ENCODE measurements at places on chromosomes 7 and 10.

GRCh38 chr7:93015779-93016481, 101.8 kb downstream of the SAMD9 start:
- no peak for DNase-seq

GRCh38 chr7:84513061-84513460, 318.5 kb upstream of the SEMA3A start:
- no peak for DNase-seq

GRCh38 chr7:145624618-145625017, 492.0 kb upstream of the CNTNAP2 start:
- DNase-seq, result no peak

- DNase-seq, result no peak
Measured at GRCh38 chr10:93065675-93066543, 5.3 kb downstream of the CYP26C1 start.

GRCh38 chr10:94324609-94325233, 38.0 kb downstream of the NOC3L start:
- no peak for DNase-seq

GRCh38 chr7:155721056-155721455, 76.6 kb downstream of the RBM33 start:
- DNase-seq, result no peak

- DNase-seq, result no peak
Measured at GRCh38 chr7:120421151-120421651, 148.2 kb downstream of the KCND2 start.

GRCh38 chr7:2792856-2793487, 51.1 kb downstream of the GNA12 start:
- no peak for DNase-seq

DNA sequence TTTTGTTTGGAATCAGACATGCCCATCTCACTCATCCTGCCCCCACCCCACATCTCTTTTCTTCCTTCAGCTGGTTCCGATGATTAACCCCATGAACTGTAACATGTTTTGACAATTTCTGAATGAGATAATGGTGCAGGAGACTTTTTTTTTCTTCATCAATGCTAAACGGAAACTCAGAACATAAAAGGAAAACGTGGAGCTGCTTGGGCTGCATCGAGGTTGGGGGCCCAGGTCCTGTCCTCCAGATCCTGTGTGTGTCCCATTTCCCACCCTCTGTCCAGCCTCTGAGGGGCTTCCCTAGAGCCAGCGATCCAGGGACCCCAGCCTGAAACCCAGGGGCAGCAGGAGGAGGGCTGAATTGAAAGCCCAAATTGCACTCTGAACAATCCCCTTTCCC, 263.8 kb upstream of the GRB10 start:
- no peak for DNase-seq

DNA sequence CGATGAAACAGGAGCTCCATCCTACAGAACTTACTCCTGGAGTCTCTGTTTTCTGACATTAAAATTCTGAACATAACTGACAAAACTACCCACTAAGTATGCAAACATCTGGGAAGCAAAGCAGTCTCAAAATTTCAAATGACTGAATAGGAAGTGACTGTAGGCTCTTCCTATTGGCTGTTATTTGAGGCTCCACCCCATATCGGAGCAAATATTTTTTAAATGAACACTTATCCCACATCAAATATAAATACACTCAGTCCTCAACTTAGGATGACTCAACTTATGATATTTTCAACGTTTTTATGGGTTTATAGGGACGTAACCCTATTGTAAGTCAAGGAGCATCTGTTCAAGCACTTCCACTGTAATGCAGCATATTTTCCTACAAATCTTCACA, 8.8 kb downstream of the HSPA12A start:
- DNase-seq, result no peak

DNA sequence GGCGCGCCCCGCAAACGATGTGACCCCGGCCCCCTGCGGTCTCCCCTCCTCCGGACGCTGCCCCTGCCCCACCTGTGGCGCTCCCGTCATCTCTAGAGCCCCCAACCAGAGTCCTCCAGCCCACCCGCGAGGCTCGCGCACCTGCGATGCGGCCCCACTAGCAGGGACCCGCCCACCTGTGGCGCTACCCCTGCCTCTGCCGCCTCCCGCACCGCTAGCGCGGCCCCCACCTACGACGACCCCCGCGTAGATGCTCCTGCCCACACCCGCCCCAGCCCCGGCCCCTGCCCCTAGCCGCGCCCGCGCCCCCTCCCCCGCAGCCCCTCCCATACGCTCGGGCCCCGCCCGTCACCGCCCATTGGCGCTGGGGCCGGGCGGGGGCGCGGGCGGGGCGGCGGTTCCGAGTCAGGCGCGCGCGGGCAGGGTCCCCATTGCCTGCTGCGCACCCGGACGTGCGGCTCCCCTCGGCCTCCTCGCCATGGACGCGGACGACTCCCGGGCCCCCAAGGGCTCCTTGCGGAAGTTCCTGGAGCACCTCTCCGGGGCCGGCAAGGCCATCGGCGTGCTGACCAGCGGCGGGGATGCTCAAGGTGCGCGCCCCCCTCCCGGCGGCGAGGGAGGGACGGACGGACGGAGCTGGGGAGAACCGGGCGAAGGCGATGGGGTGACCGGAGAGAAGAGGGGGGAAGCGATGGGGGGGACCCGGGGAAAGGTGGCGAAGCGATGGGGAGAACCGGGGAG, at the start of gene PFKP:
Gene PFKP (plus strand): TSS at position 431 of the 741 bp plus-strand sequence. CDS start 48 bp downstream, at position 479.
- peak; percentile 83 for DNase-seq

- DNase-seq, result no peak
Measured at GRCh38 chr10:52688899-52689298, 83.7 kb downstream of the MBL2 start.

GRCh38 chr10:559767-560047, 129.8 kb downstream of the DIP2C start:
- no peak for DNase-seq

DNA sequence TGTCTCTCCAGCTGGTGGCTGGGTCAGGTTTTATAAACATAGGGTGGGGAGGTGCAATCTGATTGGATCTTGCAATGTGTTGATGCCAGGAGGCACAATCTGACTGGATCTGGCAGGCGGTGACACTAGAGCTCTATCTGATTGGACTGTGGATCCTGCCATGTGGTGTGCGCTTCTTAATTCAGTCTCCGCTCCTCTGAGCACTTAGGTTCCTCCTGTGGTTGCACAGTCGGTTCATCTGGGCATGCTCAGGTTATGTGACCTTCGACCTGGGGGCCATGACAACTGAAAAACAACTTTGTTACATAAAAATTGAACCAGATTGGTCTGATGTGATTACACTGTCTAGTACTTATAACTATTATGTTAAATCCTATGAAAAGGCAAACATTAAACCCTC, 127.1 kb upstream of the SVIL start:
- DNase-seq, result no peak

- no peak for DNase-seq
Measured at GRCh38 chr7:36781011-36781738, 56.9 kb upstream of the AOAH start.

GRCh38 chr10:58063861-58064480, 203.7 kb downstream of the IPMK start:
- no peak for DNase-seq

DNA sequence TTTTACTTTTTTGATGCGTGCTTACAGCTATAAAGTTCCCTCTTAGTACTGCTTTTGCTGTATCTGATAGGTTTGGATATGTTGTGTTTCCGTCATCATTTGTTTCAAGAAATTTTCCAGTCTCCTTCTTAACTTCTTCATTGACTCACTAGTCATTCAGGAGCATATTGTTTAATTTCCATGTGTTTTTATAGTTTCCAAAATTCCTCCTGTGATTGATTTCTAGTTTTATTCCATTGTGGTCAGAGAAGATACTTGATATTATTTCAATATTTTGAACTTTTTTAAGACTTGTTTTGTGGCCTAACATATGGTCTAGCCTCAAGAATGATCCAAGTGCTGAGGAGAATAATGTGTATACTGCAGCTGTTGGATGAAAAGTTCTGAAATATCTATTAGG, 75.5 kb upstream of the CREB5 start:
- DNase-seq, result no peak

DNA sequence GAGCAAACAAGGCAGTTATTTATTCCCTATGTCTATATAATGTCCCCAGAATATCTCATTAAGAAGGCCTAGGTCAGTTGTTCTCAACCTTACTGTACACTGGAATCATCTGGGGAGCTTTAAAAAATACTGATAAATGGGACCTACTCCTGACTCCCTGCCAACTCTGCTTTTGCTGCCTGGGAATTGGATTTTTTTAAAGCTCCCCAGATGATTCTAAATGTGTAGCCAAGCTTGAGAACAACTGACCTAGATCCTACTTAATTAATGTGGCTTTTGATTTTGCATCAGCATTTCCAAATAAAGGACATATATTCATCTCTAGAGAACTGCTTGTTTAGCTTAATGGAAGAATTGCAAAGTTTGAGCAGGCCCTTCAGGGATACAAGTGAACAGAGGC, 91.7 kb upstream of the HPS1 start:
- DNase-seq, result no peak

GRCh38 chr10:60962946-60963345, 19.0 kb upstream of the RHOBTB1 start:
- no peak for DNase-seq

DNA sequence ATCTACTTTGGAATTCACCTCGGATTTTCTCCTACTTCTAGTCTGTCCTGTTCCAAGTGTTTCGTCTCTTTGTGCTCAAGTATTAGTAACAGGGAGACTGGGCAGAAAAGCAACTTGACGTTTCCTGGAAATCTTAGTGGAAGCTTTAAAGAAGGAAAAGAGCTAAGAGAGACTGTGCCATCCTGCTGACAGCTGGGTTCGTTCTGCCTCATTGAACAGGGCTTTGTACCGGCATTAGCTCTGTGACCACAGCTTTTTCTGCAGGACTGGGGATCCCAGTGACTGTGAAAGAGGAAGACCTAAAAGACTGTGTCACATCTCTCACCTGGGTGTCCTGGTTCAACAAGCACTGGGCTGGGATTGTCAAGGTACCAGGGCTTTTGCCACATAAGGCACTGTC, 70.8 kb upstream of the CDCA7L start:
- DNase-seq, result no peak

- DNase-seq, result no peak
Measured at GRCh38 chr7:22725585-22725984, 1.4 kb upstream of the IL6 start.

GRCh38 chr10:1847361-1847760, 110.0 kb upstream of the ADARB2 start:
- no peak for DNase-seq

DNA sequence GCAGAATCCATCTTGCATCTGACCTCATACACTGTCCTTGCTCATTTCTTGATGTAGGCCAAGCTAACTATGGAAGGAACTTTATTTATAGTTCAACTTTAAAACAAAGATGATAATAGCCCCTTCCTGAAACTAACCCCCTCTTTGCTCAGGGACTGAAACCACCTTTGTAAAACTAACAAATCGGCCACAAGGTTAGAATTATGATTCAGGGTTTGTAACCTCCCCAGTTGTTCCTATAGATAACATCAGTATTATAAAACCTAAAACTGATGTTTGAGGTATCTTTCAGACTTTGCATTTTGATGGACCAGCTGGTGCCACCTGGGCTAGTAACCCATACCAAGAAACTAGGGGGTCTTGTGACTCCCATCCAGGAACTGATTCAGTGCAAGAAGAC, 143.4 kb downstream of the SH2D4B start:
- DNase-seq, result no peak

DNA sequence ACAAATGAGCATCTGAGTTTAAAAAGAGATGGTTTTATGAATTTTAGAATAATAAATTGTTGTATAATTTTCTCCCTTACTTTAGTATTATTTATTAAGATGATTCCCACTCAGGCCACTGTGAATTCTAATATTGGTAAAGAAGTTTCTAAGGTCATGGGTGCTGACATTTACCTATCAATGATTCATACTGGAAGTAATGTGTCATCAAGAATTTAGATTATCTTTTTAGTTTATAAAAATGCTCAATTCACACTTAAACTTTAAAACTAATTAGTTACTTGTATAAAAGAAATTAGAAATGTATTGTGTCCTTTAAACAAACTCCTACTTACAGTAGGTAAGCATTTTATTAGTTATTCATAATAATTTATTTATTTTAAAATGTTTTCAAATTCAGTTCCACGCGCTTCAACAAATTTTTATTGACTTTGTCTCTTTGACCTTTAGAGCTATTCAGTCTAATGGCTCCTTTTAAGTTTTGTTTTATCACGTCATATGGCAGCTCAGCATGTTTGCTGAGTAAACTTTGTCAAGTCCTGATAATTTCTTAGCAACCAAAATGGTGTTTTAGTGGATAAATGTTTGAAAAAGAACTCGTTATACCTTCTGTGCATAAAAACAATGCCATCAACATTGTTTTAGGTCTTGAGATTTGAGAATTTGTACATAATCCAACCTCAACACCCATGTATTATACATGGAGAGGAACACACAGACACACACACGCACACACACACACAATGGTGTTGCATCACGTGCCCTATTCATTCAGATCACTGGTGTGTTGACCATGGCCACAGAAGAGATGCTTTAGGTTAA, 15.1 kb upstream of the MRC1 start:
- no peak for DNase-seq

GRCh38 chr10:18279173-18279572, 138.9 kb downstream of the CACNB2 start:
- no peak for DNase-seq

GRCh38 chr10:21661087-21661486, 127.1 kb downstream of the MLLT10 start:
- DNase-seq, result no peak

DNA sequence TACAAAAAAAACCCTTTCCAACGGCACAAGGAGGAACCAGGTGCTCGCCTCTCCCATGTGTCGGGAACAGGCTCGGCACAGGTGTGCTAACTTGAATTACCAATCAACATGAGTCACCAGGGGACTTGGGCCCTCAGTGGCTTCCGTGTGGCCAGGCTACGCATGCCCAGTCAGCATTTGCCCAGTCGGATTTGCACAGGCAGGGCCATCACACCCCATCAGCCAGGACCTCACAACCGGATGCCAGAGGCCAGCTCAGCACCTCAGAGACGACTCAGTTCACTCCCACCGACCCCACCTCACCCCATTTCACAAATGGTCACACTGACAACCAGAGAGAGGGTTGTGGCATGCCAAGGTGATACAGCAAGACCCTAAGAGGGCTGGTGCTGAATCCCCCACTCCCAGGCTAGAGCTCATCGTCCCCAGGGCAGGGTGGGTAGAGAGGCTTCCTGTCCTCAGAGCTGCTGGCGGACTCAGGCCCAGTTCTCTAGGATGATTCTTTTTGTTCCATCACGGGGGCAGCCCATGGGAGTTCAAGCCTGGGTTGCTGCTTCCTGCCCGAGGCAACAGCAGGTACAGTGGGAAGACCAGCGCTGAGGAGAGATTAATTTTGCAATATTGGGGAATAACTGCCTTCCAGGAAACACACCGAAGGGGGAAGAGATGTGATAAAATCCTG, 13.6 kb downstream of the ANXA11 start:
- no peak for DNase-seq

DNA sequence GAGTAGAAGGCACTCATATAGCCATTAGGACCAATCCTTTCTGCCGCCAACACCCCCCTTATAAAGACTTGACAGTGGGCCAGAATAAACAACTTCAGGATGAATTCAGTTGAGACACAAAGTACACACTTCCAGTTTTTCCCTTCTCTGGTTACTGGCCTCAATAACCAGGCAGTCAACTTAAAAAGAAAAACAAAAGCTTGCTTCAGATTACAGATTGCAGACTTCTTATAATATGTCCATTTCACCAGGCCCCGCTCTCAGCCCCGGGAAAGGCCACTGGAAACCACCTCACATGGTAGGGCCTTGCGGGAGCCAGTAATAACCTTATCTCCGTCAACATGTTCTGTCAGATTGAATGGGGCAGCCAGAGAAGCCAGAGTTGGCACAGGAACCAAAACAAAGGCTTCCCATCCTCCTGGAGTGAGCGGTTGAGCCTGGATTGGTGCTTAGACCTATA, 108.8 kb downstream of the EGFR start:
- DNase-seq, result no peak

GRCh38 chr10:84850826-84851225, 522.4 kb downstream of the CCSER2 start:
- DNase-seq, result no peak
